ENCODE measurements at places on chromosomes 12 and 14.

DNA sequence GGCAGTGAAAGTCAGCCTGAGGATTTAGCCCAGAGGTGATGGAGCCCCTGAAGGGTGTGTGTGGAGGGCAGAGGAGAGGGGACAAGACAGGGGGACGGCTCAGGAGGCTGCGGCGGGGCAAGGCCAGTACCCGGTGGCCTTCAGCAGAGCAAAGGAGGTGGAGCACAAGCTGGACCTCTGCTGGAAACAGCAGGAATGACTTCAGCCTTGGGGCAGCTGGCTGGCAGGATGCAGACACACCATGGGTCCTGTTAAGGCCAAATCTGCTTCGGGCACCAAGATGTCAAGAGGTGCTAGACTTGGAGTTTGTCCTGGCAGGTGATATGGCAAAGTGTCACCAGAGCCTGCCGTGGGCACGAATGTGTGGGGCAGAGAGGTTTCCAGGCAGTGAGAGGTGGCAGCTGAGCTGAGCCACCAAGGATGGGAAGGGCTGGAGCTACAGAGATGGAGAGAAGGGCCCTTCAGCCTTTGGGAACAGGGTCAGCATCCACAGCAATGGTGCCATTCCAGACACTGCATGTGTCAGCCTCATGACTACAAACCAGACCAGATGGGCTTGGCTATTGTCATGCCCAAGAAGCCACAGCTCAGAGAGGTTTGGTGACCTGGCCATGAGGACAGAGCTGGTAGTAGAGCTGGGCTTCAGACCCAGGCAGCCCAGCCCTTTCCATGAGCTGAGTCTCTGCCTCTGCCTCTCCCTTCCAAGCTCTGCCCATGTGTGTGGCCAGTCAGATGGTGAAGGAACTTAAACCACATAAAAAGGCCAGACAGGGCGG lies 91.9 kb downstream of the LGMN start:
- no peak for DNase-seq

DNA sequence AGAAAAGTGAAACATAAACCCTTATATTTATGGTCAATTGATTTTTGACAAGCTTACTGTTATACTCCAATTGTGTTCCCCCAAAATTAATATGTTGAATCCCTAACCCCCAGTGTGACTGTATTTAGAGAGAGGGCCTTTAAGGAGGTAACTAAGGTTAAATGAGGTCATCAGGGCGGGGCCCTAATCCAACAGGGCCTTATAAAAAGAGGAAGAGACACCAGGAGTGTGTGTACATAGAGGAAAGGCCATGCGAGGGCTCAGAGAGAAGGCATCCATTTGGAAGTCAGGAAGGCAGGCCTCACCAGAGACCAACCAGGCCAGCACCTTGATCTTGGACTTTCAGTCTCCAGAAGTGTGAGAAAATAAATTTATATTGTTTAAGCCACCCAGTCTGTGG lies 6.5 kb upstream of the VTI1B start:
- DNase-seq: no peak

DNA sequence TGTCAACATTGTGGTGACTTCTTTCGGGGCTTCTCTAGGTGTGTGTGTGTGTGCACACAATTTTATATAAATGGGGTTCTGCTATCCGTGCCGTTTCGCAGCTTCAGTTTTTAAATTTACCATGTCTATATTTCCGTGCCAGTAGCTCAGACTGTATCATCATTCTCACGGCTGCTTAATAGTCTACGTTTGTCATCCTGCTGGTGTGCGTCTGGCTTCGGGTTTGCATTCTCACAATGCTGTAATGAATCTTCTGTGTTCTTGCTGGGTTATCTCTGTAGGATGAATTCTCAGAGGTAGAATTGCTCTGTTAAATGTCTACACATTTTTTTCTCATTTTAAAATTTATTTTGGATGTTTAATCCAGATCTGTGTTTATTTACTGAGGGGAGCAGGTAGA lies 73.6 kb downstream of the ADGRD1 start:
- no peak for DNase-seq

- no peak for DNase-seq
Observed at GRCh38 chr14:71883094-71883493, 49.1 kb upstream of the RGS6 start.

DNA sequence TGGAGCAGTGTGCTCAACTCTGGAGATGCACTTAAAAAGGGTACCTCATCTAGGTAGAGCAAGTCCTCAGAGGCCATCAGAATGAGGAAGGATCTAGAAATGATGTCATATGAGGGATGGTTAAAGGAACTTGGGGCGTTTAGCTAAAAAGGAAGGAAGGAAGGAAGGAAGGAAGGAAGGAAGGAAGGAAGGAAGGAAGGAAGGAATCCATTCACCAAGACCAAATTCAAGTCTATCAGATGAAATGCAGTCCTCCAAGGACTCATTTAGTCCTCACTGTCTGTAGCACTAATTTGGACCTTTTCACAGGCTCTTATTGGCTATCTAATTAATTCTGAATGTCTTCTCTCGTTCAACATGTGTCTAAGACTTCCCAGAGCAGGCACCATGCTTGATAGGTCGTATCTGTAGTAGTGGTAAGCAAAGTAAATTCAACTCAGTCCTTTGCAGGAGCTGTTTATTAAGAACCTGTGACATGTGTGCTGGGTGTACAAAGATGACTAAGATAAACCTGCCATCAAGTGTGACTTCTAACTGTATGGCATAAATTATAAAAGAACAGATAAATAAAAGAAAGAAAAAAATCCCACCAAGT lies 63.5 kb downstream of the LLPH start:
- no peak for DNase-seq

- no peak for DNase-seq
Observed at GRCh38 chr14:23125933-23126524, 7.0 kb upstream of the CEBPE start.

DNA sequence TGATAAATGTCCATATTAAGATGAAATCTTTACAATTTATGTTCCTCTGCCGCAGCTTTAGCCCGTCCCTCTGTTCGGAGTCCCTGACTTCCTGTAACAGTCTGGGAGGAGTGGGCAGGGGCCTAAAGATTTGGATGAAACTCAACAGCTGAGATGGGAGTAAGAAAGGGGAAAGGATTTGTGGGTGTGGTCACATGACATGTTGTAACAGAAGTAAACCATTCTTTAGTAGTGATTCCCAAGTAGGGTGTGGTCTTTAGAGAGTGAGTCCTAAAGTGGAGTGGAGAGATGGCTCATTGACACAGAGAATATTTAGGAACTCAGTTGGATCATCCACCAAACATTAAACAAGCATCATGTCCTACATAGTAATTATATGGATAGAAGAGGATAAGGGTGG lies 12.9 kb downstream of the TMEM117 start:
- DNase-seq: no peak

- DNase-seq: peak; percentile 36
Observed at GRCh38 chr14:101965181-101965544, 790 bp downstream of the DYNC1H1 start.

GRCh38 chr14:66141733-66142132 lies 344.4 kb upstream of the CCDC196 start:
- no peak for DNase-seq

- no peak for DNase-seq
Observed at GRCh38 chr14:59394268-59394667, 70.9 kb downstream of the GPR135 start.

GRCh38 chr14:105328070-105328677 lies 13.6 kb downstream of the PACS2 start:
- DNase-seq: no peak

GRCh38 chr12:62844915-62845314 lies 90.0 kb downstream of the PPM1H start:
- no peak for DNase-seq

- DNase-seq: no peak
Observed at GRCh38 chr14:68181519-68182326, 362.1 kb downstream of the RAD51B start.

DNA sequence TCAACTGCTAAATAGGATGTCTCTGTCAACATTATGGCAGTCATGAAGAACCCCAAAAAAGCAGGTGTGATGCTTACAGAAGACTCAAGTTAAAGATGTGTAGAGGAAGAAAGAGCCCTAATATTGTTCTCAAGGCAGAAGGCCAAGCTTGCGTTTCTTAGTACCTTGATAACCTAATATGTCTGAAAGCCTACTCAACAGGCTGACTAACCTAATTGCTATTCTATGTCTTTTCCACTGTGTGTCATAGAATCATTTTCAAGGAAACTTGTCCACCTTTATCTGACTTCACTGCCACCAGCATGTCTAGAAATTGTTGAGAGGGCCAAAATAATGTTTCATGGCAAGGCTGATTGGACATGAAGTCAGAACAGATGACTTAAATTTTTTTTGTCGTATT lies 373.2 kb downstream of the BTG1 start:
- DNase-seq: no peak

DNA sequence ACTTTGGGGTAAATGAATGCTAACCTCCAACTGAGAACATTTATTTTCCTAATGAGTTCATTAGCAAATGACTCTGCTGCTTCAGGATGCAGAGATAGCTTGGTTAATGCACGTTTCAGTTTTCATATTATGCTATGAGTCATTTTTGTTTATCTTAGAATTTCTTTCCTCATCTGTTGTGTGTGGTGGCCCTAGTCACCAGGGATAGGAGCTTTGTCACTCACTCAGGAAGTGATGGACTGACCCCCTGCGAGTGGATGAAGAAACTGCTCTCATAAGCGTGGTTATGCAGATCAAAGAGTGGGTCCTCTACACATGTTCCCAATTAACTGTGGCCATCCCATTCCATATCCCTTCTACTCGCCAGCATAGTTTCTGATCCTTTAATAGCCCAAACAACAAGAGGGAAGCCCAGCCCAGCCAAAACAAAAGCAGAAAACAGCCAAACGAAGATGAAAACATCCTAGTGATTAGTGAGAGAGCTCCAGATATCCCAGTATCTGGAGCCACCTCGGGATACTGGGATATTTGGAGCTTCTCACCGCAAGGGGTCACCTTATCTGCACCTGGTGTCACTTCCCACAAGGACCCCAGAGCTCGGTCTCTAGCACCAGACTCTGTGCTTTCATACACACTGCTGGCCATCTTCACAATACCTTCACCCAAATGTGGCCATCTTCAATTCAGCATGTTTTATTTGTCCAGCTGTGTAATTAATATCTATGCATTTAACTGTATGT lies 8.6 kb downstream of the TC2N start:
- no peak for DNase-seq

GRCh38 chr12:80761838-80762237 lies 45.1 kb downstream of the MYF5 start:
- DNase-seq: no peak

DNA sequence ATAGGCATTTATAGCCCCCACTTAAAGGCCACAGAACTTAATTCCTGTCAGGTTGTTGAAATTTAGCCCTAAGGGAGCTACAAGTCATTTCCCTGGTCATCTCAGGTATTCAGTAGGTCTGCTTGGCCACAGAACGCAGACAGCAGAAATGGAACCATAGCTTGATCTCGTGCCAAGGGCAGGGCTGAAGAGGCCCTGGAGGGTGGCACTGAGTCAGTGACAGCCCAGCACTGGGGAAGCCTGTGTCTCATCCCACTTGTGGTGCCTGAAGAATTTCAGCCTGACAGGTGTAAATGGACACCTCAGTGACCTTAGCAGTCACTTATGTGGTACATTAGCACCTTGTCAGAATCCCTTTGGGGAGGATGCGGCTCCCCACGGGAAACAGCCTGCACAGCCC lies 6.6 kb downstream of the PRKAB1 start:
- DNase-seq: no peak

DNA sequence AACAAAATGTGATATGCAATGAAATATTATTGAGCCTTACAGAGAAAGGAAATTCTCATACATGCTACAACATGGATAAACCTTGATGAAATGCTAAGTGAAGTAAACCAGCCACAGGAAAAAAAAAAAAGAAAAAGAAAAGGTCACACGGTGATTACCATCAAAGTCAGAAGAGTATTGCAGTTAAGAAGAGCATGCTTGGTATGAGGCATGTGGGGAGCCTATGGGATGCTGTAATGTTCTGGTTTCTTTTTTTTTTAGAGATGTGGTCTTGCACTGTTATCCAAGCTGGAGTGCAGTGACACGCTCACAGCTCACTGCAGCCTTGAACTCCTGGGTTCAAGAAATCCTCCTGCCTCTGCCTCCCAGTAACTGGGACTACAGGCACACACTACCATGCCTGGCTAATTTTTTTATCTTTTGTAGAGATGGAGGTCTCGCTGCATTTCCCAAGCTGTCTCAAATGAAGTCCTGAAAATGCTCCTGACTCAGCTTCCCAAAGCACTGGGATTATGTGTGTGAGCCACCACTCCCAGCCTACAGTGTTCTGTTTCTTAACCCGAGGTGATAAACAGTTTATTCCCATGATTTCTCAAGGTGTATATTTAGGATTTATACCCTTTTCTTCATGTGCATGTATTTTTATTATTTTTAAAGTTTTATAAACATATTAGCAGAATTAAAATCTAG lies 96.2 kb downstream of the SEC23A start:
- DNase-seq: no peak

DNA sequence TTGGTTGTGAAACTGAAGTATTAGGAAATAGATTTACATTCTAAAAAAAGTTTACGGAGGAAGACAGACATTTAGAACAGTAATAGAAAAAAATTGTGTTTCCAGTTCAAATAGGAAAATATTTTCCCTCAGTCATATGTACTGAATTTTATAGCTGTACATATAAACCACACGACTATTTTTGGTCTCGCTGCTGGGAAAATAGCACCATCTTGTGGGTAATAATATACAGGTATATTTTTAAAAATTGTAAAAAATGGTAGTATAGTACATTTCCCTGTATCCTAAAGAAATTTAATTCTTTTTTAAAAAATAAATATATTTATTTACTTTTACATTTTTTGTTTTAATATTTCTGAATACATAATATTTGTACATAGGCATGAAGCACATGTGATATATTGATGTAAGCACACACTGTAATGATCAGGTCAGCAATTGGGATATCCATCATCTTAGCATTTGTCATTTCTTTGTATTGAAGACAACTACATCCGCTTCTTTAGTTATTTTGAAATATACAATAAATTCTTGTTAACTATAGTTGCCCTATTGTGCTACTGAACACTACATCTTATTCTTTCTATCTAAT lies 168.6 kb downstream of the ALX1 start:
- no peak for DNase-seq

DNA sequence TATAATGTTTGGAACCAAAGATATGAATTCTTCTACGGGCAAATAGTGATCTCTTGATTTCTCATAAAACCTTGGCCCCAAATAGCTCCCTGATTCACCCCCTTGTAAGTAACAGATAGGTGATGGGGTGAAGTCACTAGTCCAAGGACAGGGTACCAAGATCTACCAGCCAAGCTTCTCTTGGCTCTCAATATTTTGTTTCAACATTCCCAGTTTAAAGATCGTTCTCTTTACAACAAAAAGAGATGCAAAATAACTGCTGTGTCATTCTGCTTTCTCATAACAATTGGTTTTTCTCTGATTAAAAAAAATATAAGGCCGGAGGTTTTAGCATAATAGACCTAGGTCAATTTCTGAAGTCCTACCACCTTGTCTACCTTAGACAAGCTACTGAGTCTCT lies 11.8 kb downstream of the PAH start:
- no peak for DNase-seq

- no peak for DNase-seq
Observed at GRCh38 chr12:114403011-114403689, 2.8 kb downstream of the TBX5 start.

- DNase-seq: no peak
Observed at GRCh38 chr12:79421236-79421740, 269.5 kb downstream of the PAWR start.

- no peak for DNase-seq
Observed at GRCh38 chr12:73106296-73106695, 834.1 kb downstream of the TRHDE start.

- DNase-seq: no peak
Observed at GRCh38 chr12:51911307-51911706, 4.0 kb downstream of the ACVRL1 start.

Measured in central memory CD8-positive, alpha-beta T cell (primary cell).